Left forelimb (tissue), 1 donor: ENCODE measurements at places on chromosomes 12 and 14.

DNA sequence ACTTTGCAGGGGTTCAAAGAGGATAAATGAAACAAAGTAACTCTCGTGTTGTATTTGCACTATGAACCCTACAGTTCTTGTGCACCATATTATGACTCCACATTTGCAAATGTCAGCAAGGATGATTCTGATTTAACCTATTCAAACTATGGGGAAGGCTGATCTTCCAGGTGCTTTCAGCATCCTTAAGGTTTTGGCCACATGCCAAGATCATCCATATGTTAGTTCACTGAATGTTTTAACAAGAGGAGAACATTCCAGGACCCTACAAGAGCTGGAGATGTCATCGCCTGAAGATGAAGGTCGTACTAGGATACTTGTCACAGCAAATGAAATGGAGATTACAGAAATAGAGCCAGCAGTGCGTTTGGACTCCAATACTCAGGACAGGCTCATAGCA, 114.2 kb downstream of the DHRS2 start:
- no peak for DNase-seq

GRCh38 chr14:95495076-95495475, 21.4 kb downstream of the SYNE3 start:
- DNase-seq, result no peak

GRCh38 chr14:88785911-88786310, 6.8 kb downstream of the EML5 start:
- DNase-seq, result no peak

- DNase-seq, result no peak
Observed at GRCh38 chr12:75994069-75994740, 37.4 kb downstream of the PHLDA1 start.

GRCh38 chr14:101082436-101083384, 179.2 kb upstream of the RTL1 start:
- DNase-seq, result no peak

GRCh38 chr14:105140581-105140980, 28.0 kb downstream of the JAG2 start:
- DNase-seq, result no peak
